ENCODE measurements at places on chromosomes 1 and 21.

DNA sequence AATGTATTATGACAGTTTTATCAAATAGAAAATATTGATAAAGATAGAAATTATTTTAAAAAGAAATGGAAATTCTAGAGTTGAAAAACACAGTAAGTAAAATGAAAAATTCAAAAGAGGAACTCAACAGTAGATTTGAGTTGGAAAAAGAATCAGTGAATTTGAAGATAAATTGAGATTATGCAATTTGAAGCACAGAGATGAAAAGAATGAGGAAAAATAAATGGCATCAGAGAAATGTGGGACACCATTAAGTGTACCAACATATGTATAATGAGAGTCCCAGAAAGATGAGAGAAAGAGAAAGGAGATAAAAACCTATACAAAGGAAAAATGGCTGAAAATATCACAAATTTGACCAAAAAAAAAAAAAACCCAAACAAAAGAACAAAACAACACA is 25.0 kb downstream of the C4BPA start:
- no peak overlapping the region for H3K27ac ChIP-seq
- H3K27me3 ChIP-seq, result no peaks in the 10 kb centered on the region
- no peak overlapping the region for H3K4me3 ChIP-seq
- no peaks in the 10 kb centered on the region for H3K4me1 ChIP-seq

DNA sequence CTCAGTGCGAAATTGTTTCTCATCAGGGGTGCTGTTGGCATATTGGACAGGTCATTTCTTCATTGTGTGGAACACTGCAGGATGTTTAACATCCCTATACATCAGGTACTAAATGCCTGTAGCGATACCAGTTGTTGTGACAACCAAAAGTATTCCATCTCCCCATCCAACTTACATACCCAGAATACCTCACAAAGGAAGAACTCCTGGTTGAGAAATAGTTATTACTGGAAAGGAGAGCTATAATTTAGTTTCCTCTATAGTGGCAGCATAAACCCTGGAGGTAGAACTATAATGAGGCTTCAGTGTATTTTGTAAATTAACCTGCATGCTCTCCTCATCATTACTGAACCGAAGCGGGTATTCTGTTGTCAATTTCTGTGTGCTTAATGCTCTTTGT is 45.1 kb downstream of the IVNS1ABP start:
- H3K4me1 ChIP-seq, result no peaks in the 10 kb centered on the region
- no peak overlapping the region for H3K4me3 ChIP-seq
- H3K27ac ChIP-seq, result no peak overlapping the region
- H3K27me3 ChIP-seq, result no peaks in the 10 kb centered on the region
- H3K36me3 ChIP-seq, result no peaks in the 10 kb centered on the region

DNA sequence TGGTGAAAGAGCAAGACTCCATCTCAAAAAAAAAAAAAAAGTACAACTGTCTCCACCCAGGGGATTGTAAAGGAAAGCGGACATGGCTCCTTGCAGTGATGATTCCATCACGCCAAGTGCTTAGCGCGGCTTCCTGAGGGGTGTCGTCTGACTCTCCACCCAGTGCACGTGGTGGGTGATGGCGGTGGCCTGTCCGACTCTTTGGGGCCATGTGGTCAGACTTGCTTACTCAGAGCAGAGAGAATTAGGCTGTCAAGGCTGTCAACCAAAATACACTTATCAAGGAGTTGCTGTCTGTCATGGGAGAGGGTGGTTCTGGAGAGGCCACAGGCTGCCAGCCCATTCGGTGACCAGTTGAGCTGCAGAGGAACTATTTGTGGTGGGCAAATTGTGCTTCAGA is 49.4 kb downstream of the PTPRF start:
- H3K4me3 ChIP-seq, result no peak overlapping the region
- no peak overlapping the region for H3K27ac ChIP-seq
- no peak for ATAC-seq
- H3K27me3 ChIP-seq, result no peaks in the 10 kb centered on the region
- H3K4me1 ChIP-seq, result peaks cover 16% of the 10 kb centered on the region
- H3K36me3 ChIP-seq, result peaks cover 81% of the 10 kb centered on the region

DNA sequence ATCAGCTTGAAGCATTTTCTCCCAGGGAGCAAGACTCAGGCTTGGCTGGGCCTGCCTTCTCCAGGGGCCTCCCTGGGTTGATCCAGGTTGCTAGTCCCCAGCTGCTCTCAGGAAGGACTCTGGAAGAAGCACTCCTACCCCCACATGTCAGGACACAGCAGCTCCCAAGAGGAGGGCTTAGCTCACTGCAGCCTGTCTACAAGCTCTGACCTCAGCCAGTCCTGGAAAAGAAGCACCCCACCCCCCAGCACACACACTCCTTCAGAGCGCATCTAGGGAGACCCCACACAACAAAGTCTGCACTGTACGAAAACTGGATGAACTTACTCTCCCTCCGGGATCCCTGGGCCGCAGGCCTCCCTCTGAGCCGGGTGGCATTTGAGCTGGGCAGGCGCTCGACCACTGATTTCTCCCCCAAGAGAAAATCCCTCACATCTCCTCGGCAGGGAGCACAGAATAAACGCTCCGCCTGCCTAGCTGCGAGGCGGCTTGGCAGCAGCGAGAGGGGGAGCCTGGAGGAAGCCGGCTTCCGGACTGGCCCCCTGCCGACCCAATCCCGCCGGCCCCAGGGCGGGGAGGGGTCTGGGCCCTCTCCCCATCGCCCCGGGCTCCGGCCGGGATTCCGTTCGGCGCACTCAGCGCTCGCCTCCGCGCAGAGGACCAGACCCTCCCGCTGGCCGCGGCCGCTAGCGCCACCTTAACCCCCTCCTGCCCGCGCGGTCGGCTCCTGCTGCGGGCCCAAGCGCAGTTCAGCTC is at the start of gene KCNA2:
KCNA2 (minus strand) TSS at position 458 of the 756 bp plus-strand sequence. CDS start 1,576 bp downstream, outside the sequence.
- H3K36me3 ChIP-seq, result no peaks in the 10 kb centered on the region
- ATAC-seq, result peak; percentile 67
- H3K4me1 ChIP-seq, result no peaks in the 10 kb centered on the region
- H3K4me3 ChIP-seq, result peak within 1 kb of the TSS; percentile 54

DNA sequence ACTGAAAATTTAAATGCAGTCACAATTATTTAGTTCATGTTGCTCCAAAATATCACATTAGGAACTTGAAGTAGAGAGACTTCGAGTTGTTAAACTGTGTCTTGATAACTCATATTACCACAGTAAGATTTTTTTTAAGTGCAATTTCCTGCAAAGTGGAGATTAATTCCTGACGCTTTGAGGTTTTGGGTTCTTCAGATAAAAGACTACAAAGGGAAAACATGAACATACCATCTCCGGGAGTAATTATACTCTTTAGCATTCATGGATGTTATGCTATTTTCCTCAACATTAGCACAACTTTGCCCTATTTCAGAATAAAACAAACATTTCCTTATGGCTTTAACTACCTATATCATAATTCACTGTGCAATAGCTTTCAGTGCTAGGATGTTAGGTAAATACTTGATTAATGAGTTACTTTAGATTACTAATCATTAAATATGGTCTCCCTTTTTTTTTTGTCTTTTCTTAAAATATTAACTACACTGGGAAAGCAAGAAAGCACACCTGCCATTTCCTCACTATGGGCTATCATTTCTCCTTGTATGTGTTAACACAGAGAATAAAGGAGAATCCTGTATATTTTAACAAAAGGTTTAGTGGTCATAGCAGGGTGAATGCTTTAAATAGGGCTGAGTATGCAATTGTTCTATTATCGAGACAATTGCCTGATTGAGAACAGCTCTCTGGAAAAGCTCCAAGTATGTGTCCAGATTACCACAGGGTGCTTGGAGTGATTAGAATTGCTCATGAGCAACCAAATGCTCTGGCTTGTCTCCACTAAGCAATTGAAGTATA is 252.5 kb upstream of the C1orf105 start:
- no peaks in the 10 kb centered on the region for H3K4me1 ChIP-seq
- H3K27me3 ChIP-seq, result no peaks in the 10 kb centered on the region
- H3K36me3 ChIP-seq, result no peaks in the 10 kb centered on the region
- no peak overlapping the region for H3K4me3 ChIP-seq
- no peak overlapping the region for H3K27ac ChIP-seq

Data from gastroesophageal sphincter (tissue), 4 donors.